Uterus (tissue), 4 donors: ENCODE measurements at places on chromosomes 5 and 9. TPM values are rescaled to one million over a fixed set of nuclear protein-coding genes. Genes with fewer than 3 reads are reported as not detected.
A peak's percentile ranks its signal among the peaks of the same experiment; 100 is the strongest.

ADAMTSL1 gene
- total RNA-seq: 111 TPM

DNA sequence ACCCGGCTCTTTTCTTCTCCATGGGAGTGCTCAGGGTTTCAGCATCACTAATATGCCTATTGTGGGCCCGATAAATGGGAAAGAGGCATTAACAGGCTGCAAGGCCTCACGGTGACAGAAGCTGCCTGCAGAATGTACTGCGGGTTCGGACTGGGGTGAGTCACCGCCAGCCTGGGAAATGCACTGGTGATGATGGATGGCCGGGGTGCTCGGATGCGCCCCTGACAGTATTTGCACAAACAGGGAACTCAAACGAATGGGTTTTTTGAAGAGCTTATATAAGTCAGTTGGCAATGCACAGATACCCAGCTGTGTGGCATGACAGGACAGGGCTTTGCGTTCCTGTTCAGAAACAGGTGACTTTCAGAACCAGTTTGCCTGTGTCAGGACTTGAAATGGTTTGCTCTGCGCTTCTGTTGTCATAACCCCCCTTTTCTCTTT lies 42.0 kb upstream of the PITX1 start:
- H3K36me3 ChIP-seq: no peaks in the 10 kb centered on the region
- no peak overlapping the region for H3K27ac ChIP-seq
- no peaks in the 10 kb centered on the region for H3K4me1 ChIP-seq
- DNase-seq: no peak

- no peaks in the 10 kb centered on the region for H3K36me3 ChIP-seq
- H3K4me3 ChIP-seq: no peak overlapping the region
- H3K27ac ChIP-seq: peak overlapping the region; percentile 70
- peaks cover 6% of the 10 kb centered on the region for H3K4me1 ChIP-seq
- peak; percentile 42 for DNase-seq
These were observed 1.7 kb upstream of the KLHL3 start for GRCh38 chr5:137737349-137738131.

- no peak overlapping the region for H3K4me3 ChIP-seq
- H3K36me3 ChIP-seq: no peaks in the 10 kb centered on the region
- no peaks in the 10 kb centered on the region for H3K27me3 ChIP-seq
- H3K27ac ChIP-seq: peak overlapping the region; percentile 43
- no peak for DNase-seq
These were observed 20.4 kb downstream of the ADAM19 start for GRCh38 chr5:157555037-157555640.

- H3K27ac ChIP-seq: no peak overlapping the region
- H3K4me1 ChIP-seq: no peaks in the 10 kb centered on the region
- H3K4me3 ChIP-seq: no peak overlapping the region
- H3K27me3 ChIP-seq: no peaks in the 10 kb centered on the region
These were observed 27.4 kb downstream of the BARHL1 start for GRCh38 chr9:132609829-132610228.

- H3K4me3 ChIP-seq: no peak overlapping the region
- no peak overlapping the region for H3K27ac ChIP-seq
- no peaks in the 10 kb centered on the region for H3K27me3 ChIP-seq
- DNase-seq: no peak
- no peaks in the 10 kb centered on the region for H3K4me1 ChIP-seq
These were observed 63.6 kb upstream of the TBCA start for GRCh38 chr5:77839691-77840090.

GRCh38 chr5:132410451-132411303 lies 41.2 kb downstream of the SLC22A5 start:
- H3K27ac ChIP-seq: peak overlapping the region; percentile 94
- H3K4me3 ChIP-seq: peak overlapping the region; percentile 60
- no peaks in the 10 kb centered on the region for H3K27me3 ChIP-seq

DNA sequence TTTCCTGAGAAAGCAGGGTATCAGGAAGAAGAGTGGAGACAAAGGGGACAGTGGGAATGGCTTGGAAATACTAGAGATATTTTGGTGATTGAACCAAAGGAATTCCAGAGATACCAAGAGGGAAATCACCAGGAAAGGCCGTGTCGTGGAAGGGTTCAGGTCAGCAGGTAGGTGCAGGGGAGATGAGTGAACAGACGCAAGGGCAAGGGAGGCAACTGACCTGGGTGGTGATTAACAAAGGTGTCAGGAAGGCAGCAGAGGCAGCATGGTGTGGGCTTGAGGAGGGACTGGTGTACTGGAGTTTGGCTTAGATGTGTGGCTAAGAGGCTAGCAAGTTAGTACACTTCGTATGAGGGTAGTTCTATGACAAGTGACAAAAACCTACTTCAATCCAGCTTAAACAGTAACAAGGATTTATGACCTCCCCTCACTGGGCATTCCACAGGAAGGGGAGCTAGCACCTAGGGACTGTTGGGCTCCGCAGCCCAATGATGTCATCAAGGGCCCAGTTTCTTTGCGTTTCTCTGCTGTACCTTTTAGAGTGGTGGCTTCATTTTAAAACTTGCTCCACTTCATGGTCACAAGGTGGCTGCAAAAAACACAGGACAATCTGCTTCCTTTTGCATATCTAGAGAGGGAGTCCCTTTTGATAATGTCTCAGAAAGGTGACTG lies 37.0 kb downstream of the INIP start:
- H3K27me3 ChIP-seq: no peaks in the 10 kb centered on the region
- no peak for DNase-seq
- H3K4me1 ChIP-seq: no peaks in the 10 kb centered on the region
- H3K4me3 ChIP-seq: no peak overlapping the region
- no peak overlapping the region for H3K27ac ChIP-seq

GRCh38 chr5:53965459-53965858 lies 344.9 kb downstream of the ARL15 start:
- H3K4me3 ChIP-seq: no peak overlapping the region
- H3K27ac ChIP-seq: no peak overlapping the region
- no peak for DNase-seq
- H3K27me3 ChIP-seq: no peaks in the 10 kb centered on the region
- no peaks in the 10 kb centered on the region for H3K4me1 ChIP-seq

DNA sequence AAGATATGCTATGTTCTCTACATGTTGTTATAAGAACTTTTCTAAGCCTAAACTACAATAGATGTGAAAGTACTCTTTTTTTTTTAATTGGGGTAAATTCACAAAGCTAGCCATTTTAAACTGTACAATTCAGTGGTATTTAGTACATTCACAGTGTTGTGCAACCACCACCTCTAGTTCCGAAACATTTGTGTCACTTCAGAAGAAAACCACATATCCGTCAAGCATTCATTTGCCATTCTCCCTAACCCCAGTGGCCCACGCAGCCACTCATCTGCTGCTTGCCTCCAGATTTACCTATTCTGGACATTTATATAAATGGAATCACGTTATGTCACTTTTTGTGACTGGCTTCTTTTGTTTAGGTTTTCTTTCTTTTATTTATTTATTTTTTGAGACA lies 43.1 kb downstream of the SPTAN1 start:
- no peaks in the 10 kb centered on the region for H3K36me3 ChIP-seq
- H3K4me3 ChIP-seq: no peak overlapping the region
- no peaks in the 10 kb centered on the region for H3K27me3 ChIP-seq
- DNase-seq: no peak
- no peaks in the 10 kb centered on the region for H3K4me1 ChIP-seq
- H3K27ac ChIP-seq: no peak overlapping the region

DNA sequence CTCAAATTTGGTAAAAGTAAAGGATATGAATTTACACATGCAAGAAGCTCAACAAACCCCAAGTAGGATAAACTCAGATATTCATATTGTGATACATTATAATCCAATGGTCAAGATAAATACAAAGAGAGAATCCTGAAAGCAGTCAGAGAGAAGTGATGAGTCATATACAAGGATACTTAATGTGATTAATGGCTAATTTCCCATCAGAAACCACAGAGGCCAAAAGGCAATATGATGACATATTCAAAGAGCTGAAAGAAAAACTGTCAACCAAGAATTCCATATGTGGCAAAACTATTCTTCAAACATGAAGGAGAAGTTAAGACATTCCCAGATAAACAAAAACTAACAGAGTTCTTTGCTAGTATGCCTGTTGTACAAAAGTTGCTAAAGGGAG lies 19.5 kb upstream of the IRF1 start:
- H3K4me1 ChIP-seq: no peaks in the 10 kb centered on the region
- DNase-seq: no peak
- H3K27me3 ChIP-seq: no peaks in the 10 kb centered on the region
- no peak overlapping the region for H3K27ac ChIP-seq
- no peak overlapping the region for H3K4me3 ChIP-seq

DNA sequence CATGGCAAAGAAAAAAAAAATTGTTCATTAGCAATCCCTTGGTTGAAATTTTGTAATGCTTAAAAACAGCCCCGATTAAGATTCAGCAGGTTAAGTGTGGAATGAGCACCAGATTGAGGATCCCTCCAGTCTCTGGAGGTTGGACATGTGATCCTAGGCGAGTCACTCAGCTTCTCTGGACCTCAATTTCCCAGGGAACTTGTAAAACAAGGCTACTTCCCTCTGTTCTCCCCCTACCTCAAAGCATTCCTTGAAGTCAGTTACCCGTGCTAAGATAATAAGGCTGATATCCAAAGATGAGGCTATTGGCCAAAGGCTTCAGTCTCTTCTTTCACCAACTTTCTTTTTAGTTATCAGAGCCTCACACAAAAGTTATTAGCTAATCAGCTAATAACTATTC lies 2.9 kb downstream of the KLHL3 start:
- H3K27me3 ChIP-seq: no peaks in the 10 kb centered on the region
- no peaks in the 10 kb centered on the region for H3K4me1 ChIP-seq
- DNase-seq: no peak

- H3K27me3 ChIP-seq: no peaks in the 10 kb centered on the region
- no peaks in the 10 kb centered on the region for H3K36me3 ChIP-seq
- H3K27ac ChIP-seq: peak overlapping the region; percentile 39
- no peak for DNase-seq
These were observed 178.4 kb downstream of the MPDZ start for GRCh38 chr9:13100914-13101572.

DNA sequence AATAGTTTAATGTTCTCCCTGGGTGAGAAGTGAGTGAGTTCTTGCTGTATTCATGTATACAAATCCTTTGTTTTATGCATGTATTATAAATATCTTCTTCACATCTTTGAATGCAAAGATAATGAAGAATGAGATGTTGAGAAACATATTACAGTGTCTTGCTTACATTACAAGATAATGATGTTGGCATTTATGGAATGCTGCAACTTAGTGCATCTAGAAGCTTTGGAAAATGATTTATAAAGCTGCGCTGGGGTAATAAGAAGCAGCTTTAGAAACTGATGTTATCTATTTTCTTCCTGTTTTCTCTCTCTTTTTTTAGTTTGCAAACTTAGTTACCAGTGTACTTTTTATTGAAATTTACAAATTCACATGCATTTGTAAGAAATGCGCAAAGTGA lies 673.4 kb downstream of the KCTD16 start:
- H3K27ac ChIP-seq: no peak overlapping the region
- no peaks in the 10 kb centered on the region for H3K4me1 ChIP-seq
- DNase-seq: no peak
- H3K4me3 ChIP-seq: no peak overlapping the region
- no peaks in the 10 kb centered on the region for H3K27me3 ChIP-seq
- H3K36me3 ChIP-seq: no peaks in the 10 kb centered on the region

DNA sequence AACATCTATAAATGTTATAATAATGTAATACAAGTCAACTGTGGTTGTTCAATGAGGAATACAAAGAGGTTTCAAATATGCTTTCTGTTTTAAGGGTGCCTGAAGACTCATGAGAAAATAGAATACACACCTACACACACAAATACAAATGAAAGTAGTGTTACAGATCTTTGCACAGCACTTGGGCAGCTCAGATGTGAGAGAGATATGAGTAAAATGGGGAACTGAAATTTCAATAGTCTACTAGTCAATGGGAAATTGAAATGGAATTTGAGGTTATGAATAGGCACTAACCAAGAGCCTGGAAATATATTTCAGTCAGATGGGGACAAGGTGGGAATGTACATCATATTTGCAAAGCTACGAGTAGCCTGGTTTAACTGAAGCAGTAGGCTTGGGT lies 96.6 kb downstream of the ISL1 start:
- no peaks in the 10 kb centered on the region for H3K36me3 ChIP-seq
- no peak overlapping the region for H3K4me3 ChIP-seq
- no peak for DNase-seq
- no peaks in the 10 kb centered on the region for H3K4me1 ChIP-seq
- no peaks in the 10 kb centered on the region for H3K27me3 ChIP-seq

- no peaks in the 10 kb centered on the region for H3K4me1 ChIP-seq
- H3K4me3 ChIP-seq: no peak overlapping the region
- DNase-seq: no peak
These were observed 56.9 kb downstream of the AP3S1 start for GRCh38 chr5:115898656-115899055.

DNA sequence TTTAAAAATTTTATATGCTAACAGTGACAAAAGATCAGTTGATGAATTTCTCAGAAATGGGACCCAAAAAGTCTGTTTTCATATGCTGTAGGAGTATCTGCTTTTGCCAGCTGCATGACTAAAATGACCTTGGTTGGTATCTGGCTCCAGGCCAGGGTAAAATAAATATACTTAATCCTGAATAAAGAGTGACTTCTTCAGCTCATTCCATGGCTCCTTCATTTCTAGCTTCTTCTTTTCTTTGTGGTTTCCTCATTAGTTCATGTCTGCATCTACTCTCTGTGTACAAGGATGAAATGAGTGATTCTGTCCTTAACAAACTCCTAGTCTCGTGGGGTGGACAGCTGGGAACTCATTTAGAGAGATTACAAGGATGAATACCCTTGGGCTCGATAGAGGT lies 36.0 kb downstream of the RCL1 start:
- no peaks in the 10 kb centered on the region for H3K36me3 ChIP-seq
- no peak overlapping the region for H3K4me3 ChIP-seq
- H3K27me3 ChIP-seq: no peaks in the 10 kb centered on the region
- no peak overlapping the region for H3K27ac ChIP-seq

GRCh38 chr5:66982470-66982869 lies 214.1 kb downstream of the CD180 start:
- no peaks in the 10 kb centered on the region for H3K4me1 ChIP-seq
- H3K4me3 ChIP-seq: no peak overlapping the region
- peak overlapping the region; percentile 28 for H3K27ac ChIP-seq
- DNase-seq: no peak

DNA sequence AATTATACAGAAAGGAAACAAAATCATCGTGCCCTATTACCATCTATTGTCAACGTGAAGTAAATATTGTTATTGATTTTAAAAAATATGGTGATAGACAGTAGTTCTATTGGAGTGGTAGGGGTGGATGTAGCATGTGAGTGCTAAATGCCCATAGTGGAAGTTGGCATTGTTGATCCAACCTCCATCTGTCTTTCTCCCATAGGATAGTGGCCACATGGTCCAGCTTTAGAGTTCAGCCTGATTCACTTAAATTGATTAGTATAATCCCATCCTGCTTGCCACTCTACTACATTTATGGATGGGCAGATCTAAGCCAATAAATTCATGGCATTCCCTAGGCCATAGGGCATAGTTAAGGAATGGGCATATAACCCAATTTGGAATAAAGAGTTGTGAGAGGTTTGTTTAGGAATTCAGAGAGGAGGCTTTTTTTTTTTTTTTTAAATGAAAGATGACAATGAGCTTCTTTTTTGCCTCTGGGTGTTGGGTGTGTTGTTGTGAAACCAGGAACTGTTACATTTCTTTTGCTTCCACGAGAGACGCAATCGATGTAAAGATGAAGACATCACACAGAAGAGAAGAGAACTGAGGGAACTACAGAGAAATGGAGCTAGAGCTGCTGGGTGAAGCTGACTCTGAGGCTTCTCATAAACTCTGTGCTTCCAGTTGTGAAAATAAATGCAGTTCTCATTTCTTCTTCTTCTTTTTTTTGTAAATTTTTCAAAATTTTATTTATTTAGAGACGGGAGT lies 12.5 kb upstream of the CHD1 start:
- H3K27ac ChIP-seq: no peak overlapping the region
- no peak for DNase-seq
- H3K27me3 ChIP-seq: no peaks in the 10 kb centered on the region
- H3K4me1 ChIP-seq: no peaks in the 10 kb centered on the region
- no peak overlapping the region for H3K4me3 ChIP-seq
- H3K36me3 ChIP-seq: no peaks in the 10 kb centered on the region
